ENCODE measurements at places on chromosomes 11 and 22.

- H3K36me3 ChIP-seq: no peaks in the 10 kb centered on the region
- H3K27ac ChIP-seq: no peak overlapping the region
- peaks cover under 1% of the 10 kb centered on the region for H3K4me1 ChIP-seq
- DNase-seq: no peak
Measured at GRCh38 chr11:116466801-116467200, 306.0 kb downstream of the BUD13 start.

- no peak for DNase-seq
- H3K27ac ChIP-seq: no peak overlapping the region
- H3K4me1 ChIP-seq: no peaks in the 10 kb centered on the region
- H3K4me3 ChIP-seq: no peak overlapping the region
- H3K36me3 ChIP-seq: no peaks in the 10 kb centered on the region
- H3K27me3 ChIP-seq: no peaks in the 10 kb centered on the region
Measured at GRCh38 chr11:79021601-79022000, 419.2 kb downstream of the TENM4 start.

- no peaks in the 10 kb centered on the region for H3K4me1 ChIP-seq
- no peaks in the 10 kb centered on the region for H3K27me3 ChIP-seq
- no peaks in the 10 kb centered on the region for H3K36me3 ChIP-seq
- no peak for DNase-seq
- no peak overlapping the region for H3K4me3 ChIP-seq
Measured at GRCh38 chr22:22515890-22516289, 4.2 kb downstream of the ZNF280A start.

DNA sequence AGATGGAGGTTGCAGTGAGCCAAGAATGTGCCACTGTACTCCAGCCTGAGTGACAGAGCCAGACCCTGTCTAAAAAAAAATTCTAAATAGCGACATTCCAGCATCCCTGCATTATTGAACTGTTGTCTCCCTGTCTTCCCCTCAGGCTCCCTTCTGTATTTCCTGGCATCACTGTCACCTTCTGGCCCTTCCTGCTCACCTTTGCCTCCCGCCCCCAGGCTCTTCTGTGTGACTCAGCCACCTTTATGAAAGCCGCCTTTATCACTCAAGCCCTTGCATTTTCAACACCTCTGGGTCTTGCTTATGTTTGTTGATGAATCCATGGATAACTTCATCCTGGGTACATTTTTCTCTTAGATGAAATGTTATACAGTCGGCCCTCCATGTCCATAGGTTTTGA is 21.1 kb downstream of the UBASH3B start:
- H3K27me3 ChIP-seq: no peaks in the 10 kb centered on the region
- no peak overlapping the region for H3K27ac ChIP-seq
- no peaks in the 10 kb centered on the region for H3K4me1 ChIP-seq
- H3K4me3 ChIP-seq: no peak overlapping the region

GRCh38 chr11:64877390-64878222 is 815 bp downstream of the EHD1 start:
- H3K27ac ChIP-seq: peak overlapping the region; percentile 84
- H3K27me3 ChIP-seq: no peaks in the 10 kb centered on the region
- H3K4me3 ChIP-seq: peak overlapping the region; percentile 86
- no peak for DNase-seq
- H3K4me1 ChIP-seq: peaks cover 66% of the 10 kb centered on the region
- H3K36me3 ChIP-seq: no peaks in the 10 kb centered on the region

DNA sequence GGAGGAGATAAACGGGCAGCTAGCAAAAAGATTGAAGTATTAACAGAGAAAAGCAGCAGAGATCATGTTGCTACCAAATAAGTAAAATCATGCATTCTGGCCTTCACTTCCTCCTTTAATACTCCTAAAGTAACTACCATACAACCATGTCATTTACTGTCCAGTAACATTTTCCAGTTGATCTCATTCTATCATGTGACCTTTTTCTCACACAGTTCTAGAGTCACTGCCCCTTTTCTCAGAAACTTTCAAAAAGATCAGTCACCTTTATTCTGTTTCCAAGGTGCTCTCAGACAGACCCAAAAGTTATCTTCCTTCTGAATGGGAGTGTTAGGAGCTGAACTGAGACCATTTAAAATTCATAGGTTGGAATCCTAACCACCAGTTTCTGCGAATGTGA is 984.4 kb downstream of the FAM181B start:
- DNase-seq: no peak
- no peaks in the 10 kb centered on the region for H3K4me1 ChIP-seq
- no peak overlapping the region for H3K27ac ChIP-seq
- H3K36me3 ChIP-seq: no peaks in the 10 kb centered on the region

DNA sequence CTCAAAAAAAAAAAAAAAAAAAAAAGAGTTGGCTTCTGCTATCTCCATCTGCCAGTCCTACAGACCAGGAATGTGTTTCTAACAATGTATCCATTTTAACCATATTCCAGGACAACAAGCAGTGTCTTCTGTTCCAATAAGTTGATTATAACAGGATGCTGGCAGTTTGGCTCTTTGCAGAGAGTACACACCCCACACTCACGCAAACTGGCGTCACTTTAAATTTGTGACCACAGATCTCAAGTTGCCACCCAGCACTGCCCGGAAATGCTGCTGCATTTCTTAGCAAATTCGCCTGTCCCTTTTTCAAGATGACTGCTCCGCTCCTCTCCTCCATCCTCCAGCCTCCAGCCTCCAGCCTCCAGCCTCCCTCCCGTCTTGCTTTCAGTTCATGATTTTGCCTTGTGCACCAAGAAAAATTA is 44.3 kb downstream of the SCGB1A1 start:
- no peaks in the 10 kb centered on the region for H3K36me3 ChIP-seq
- no peak for DNase-seq
- no peaks in the 10 kb centered on the region for H3K27me3 ChIP-seq

DNA sequence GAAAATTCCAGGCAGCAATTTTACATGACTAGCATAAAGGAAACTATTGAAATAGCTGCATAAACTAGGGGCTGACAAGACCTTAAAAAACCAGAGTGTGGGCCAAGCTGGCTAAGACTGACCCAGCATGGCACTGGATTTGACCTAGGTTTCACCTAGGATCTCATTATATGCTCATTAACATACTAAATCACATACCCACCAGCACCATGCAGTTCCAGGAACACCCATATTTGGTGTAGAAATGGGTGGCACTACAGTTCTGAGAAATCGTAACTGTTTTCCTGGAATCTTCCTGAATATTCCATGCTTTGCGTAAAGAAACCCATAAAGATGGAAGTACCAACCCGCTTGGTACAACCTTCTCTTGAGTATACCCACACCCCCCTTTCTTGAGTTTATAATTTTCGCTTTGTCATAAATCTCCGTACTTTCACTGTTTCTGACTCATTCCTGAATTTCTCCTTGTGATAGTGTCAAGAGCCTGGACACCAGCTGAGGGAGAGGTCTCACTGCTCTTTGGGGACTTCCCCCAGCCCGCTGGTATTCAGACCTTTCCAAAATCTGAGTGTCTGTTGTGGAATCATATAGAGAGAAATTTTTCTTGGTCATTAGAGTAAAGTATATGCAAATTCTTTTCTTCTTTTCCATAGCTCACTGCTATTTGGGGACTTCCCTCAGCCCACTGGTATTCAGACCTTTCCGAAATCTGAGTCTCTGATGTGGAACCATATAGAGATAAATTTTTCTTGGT is 55.1 kb downstream of the MTMR3 start:
- no peaks in the 10 kb centered on the region for H3K27me3 ChIP-seq
- H3K36me3 ChIP-seq: no peaks in the 10 kb centered on the region
- no peak overlapping the region for H3K4me3 ChIP-seq
- DNase-seq: no peak
- no peak overlapping the region for H3K27ac ChIP-seq

Measured in vagina (tissue), 2 donors.